ENCODE measurements at places on chromosomes 5 and 9.

DNA sequence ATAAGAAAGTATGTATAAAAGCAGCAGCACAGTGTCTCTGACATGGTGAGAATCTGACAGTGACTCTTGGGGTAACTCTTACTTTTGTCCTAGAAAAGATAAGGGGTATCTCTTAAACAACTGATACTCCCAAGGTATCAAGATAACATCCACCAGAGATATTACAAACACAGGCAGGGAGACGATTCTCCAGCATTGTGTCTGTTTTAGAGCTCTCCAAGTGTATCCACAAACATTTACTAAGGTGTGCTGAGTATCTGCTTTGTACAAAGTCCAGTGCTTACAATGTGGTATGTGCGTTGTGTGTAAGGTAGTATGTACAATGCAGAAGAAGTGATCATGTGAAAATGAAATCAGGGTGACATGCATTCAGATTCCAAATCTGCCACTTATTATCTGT is 4.4 kb upstream of the TMEM245 start:
- DNase-seq: no peak

DNA sequence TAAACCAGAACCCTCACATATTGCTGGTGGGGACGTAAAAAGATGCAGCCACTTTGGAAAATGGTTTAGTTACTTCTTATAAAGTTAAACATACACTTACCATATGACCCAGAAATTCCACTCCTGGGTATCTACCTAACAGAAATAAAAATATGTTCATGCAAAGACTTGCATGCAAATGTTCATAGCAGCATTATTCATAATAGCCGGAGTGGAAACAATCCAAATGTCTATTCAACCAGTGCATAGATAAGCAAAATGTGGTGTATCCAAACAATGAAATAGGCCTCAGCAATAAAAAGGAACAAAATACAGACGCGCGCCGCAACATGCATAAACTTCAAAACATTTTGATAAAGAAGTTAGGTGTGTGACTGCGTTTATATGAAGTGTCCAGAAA is 11.6 kb downstream of the EGR1 start:
- no peak for DNase-seq

- no peak for DNase-seq
These were observed 402.5 kb downstream of the EFNA5 start for GRCh38 chr5:107268241-107268640.

GRCh38 chr9:98057138-98057799 is 737 bp downstream of the NANS start:
- DNase-seq: peak; percentile 18
